B cell (primary cell): ENCODE measurements at places on chromosomes 5 and 9. TPM values are rescaled to one million over a fixed set of nuclear protein-coding genes. Genes with fewer than 3 reads are reported as not detected.

Gene SLC6A7
- total RNA-seq, result not detected in 2 replicates

Gene ANKRD34B
- not detected in 2 replicates for total RNA-seq

Gene ANKRD31
- 0.10 TPM in 2 replicates for total RNA-seq

Gene TAF11L12
- total RNA-seq, result not detected in 2 replicates

Gene RNF183
- 0.39 TPM in 1 of 2 replicates, not detected in the other for total RNA-seq

Gene GLT6D1
- total RNA-seq, result 0.19 TPM in 1 of 2 replicates, not detected in the other

Gene PLGRKT
- 11.0 and 12.3 TPM in 2 replicates for total RNA-seq

Gene DBH
- not detected in 2 replicates for total RNA-seq

Gene TAF1L
- total RNA-seq, result not detected in 2 replicates

Gene OR2Y1
- total RNA-seq, result not detected in 2 replicates

Gene NPR3
- total RNA-seq, result not detected in 2 replicates

- DNase-seq, result peak; percentile 18
- H3K27ac ChIP-seq, result no peak overlapping the region
- H3K36me3 ChIP-seq, result no peaks in the 10 kb centered on the region
- peaks cover 21% of the 10 kb centered on the region for H3K4me1 ChIP-seq
These were observed 60.6 kb downstream of the TMEM174 start for GRCh38 chr5:73233461-73234203.

GRCh38 chr5:8188874-8189565 lies 320.1 kb downstream of the MTRR start:
- H3K36me3 ChIP-seq, result no peaks in the 10 kb centered on the region
- H3K27me3 ChIP-seq, result no peaks in the 10 kb centered on the region
- H3K4me3 ChIP-seq, result no peak overlapping the region
- H3K27ac ChIP-seq, result no peak overlapping the region

DNA sequence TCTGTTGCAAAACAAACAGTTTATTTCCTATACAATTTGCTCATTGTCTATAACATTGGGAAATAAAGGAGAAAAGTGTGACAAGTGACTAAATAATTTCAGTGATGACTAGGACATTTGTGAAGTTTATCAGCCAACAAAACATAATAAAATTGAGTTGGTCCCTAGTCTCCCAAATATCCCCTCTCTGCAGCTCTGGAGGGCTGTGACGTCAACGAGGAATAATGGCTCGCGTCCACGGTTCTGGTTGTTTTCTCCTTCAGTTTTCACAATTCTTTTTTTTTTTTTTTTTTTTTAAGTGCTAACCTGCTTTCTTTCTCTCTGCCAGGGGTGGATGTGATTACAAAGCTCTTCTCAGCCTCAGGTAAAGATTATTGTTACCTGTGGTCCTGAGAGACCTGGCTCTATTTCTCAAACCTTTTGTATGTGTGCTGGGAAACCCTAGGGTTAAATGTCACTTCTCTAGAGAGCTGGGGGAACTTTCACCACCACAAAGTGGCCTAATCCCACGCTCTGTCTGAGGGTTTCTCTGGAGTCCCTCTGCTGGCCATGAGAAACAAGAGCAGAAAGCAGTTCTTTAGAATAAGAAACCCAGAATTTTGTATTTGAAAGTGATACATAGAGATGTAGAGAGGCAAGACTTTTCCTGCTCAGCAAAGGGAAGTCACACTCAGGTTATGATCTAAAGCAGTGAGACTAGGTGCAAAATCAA lies 36.2 kb upstream of the ANKRD55 start:
- H3K4me3 ChIP-seq, result no peak overlapping the region
- peak overlapping the region; percentile 63 for H3K27ac ChIP-seq
- DNase-seq, result peak; percentile 56
- peaks cover 23% of the 10 kb centered on the region for H3K4me1 ChIP-seq
- H3K36me3 ChIP-seq, result no peaks in the 10 kb centered on the region
- H3K27me3 ChIP-seq, result no peaks in the 10 kb centered on the region

- H3K27ac ChIP-seq, result no peak overlapping the region
- H3K27me3 ChIP-seq, result no peaks in the 10 kb centered on the region
- peaks cover 1% of the 10 kb centered on the region for H3K4me1 ChIP-seq
- DNase-seq, result no peak
- H3K36me3 ChIP-seq, result no peaks in the 10 kb centered on the region
- H3K4me3 ChIP-seq, result no peak overlapping the region
These were observed 171.0 kb downstream of the DEPDC1B start for GRCh38 chr5:60529001-60529400.

- no peaks in the 10 kb centered on the region for H3K27me3 ChIP-seq
- no peaks in the 10 kb centered on the region for H3K36me3 ChIP-seq
- no peaks in the 10 kb centered on the region for H3K4me1 ChIP-seq
- H3K27ac ChIP-seq, result no peak overlapping the region
- DNase-seq, result peak; percentile 50
These were observed 181.5 kb upstream of the RAI14 start for GRCh38 chr5:34474573-34475021.

- peak overlapping the region; percentile 39 for H3K4me3 ChIP-seq
- DNase-seq, result peak; percentile 13
- H3K27me3 ChIP-seq, result peaks cover 37% of the 10 kb centered on the region
- no peaks in the 10 kb centered on the region for H3K36me3 ChIP-seq
These were observed 1.4 kb upstream of the GABRB2 start for GRCh38 chr5:161547738-161548486.

DNA sequence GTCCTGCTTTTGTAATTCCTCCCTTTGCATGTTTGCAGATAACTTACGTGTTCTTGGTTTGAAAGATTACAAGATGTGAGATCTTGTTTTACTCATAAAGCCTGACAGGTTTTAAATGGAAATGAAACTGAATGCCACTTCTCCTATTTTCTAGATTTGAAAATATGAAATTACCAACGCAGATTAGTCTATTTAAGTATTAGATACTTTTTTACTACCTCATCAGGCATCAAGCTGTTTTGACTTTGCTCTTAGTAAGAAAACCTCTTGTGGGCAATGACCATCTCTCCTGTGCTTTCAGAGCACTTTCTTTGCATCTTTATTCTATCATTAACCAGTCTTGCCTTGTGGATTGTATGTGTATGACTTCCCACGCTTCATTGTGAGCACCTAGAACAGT lies 3.5 kb downstream of the DMXL1 start:
- DNase-seq, result peak; percentile 55
- H3K4me3 ChIP-seq, result peak overlapping the region; percentile 91
- no peaks in the 10 kb centered on the region for H3K36me3 ChIP-seq
- H3K27ac ChIP-seq, result peak overlapping the region; percentile 75

DNA sequence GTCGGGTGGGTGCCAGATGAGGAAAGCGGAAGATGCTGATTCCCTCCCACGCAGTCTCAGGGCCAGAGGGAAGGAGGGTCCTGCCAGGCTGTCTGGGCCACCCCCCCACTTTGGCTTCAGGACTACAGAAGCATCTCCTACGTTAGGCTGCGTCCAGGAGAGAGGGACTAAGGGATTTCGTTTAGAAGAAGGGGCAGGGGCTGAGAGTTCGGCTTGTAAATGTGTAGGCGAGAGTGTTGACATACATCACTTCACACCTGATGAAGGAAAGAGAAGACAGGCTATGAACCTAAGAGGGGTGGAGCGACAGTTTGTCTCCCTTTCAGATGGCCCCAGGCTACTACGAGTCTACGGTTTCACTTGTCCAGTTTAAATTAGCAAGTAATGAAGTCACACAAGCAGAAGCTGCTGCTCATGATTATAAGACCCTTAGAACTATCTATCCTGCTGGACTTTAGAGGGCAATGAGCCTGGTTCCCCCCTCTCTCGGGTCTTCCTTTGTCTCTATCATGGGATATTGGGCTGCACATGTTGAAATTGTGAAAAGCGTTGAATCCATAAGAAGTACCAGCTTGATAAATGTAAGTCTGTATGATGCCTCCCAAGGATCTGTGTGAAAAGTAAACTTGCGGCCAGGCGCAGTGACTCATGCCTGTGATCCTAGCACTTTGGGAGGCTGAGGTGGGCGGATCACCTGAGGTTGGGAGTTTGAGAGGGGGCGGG lies 193.0 kb downstream of the AOPEP start:
- no peaks in the 10 kb centered on the region for H3K27me3 ChIP-seq
- DNase-seq, result no peak
- no peak overlapping the region for H3K27ac ChIP-seq
- H3K36me3 ChIP-seq, result no peaks in the 10 kb centered on the region
- H3K4me1 ChIP-seq, result no peaks in the 10 kb centered on the region
- no peak overlapping the region for H3K4me3 ChIP-seq

DNA sequence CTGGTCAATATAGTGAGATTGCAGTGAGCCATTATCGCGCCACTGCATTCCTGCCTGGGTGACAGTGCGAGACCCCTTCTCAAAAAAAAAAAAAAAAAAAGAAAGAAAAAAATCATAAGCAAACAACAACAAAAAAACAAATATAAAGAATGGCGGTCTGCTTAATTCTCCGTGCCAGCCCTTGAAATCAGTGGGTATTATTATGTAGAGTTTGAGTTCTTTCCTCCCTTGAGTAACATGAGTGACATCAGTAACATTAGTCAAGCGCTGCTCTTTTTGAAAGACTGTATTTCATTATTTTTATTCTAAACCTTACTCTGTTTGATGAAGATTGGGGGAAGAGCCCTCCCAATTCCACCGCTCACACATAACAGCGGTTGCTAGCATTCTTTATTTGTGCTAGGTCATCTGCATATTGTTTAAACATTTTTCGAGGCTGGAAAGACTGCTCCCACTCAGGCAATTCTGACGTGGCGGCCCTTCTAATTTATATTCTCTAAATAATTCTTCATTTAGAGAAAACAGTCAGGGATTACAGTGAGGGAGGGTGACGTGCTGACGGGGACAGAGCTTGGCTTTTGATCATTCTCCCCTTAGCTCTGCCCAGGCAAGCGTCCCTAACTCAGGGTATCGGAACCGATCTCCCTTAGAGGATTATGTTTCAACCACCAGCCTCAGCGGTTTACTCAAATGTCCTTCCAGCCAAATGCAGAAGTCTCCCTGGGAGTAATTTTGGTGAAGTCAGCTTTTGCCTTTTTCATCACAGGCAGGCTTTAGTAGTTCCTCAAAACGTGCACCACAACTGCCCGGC lies 860 bp upstream of the MARCHF6 start:
- no peak for DNase-seq
- H3K4me3 ChIP-seq, result peak overlapping the region; percentile 81
- peaks cover 24% of the 10 kb centered on the region for H3K4me1 ChIP-seq
- H3K27ac ChIP-seq, result peak overlapping the region; percentile 97

- no peak overlapping the region for H3K27ac ChIP-seq
- no peaks in the 10 kb centered on the region for H3K27me3 ChIP-seq
- H3K36me3 ChIP-seq, result peaks cover 12% of the 10 kb centered on the region
- no peak for DNase-seq
- no peak overlapping the region for H3K4me3 ChIP-seq
- peaks cover 3% of the 10 kb centered on the region for H3K4me1 ChIP-seq
These were observed 2.1 kb upstream of the TPM2 start for GRCh38 chr9:35691757-35692301.

GRCh38 chr9:115444959-115445358 lies 327.0 kb upstream of the TNC start:
- H3K4me1 ChIP-seq, result no peaks in the 10 kb centered on the region
- no peaks in the 10 kb centered on the region for H3K27me3 ChIP-seq
- no peak for DNase-seq
- no peak overlapping the region for H3K27ac ChIP-seq

DNA sequence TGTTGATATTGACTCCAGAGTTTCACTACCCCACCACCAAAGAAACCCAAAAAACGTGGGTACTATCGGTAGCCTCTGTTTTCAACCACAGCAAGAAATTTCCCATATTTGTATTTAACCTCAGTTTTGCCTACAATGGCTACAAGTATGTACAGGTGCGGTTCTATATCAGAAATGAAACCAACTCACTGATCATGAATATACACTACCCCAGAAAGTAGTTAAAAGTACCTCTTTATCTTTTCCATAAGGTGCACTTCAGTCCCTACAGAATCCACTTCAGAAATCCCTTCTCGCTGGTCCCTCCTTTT lies 140.6 kb upstream of the SLC12A2 start:
- H3K4me1 ChIP-seq, result no peaks in the 10 kb centered on the region
- no peak for DNase-seq
- H3K4me3 ChIP-seq, result no peak overlapping the region
- H3K36me3 ChIP-seq, result no peaks in the 10 kb centered on the region
- no peaks in the 10 kb centered on the region for H3K27me3 ChIP-seq

DNA sequence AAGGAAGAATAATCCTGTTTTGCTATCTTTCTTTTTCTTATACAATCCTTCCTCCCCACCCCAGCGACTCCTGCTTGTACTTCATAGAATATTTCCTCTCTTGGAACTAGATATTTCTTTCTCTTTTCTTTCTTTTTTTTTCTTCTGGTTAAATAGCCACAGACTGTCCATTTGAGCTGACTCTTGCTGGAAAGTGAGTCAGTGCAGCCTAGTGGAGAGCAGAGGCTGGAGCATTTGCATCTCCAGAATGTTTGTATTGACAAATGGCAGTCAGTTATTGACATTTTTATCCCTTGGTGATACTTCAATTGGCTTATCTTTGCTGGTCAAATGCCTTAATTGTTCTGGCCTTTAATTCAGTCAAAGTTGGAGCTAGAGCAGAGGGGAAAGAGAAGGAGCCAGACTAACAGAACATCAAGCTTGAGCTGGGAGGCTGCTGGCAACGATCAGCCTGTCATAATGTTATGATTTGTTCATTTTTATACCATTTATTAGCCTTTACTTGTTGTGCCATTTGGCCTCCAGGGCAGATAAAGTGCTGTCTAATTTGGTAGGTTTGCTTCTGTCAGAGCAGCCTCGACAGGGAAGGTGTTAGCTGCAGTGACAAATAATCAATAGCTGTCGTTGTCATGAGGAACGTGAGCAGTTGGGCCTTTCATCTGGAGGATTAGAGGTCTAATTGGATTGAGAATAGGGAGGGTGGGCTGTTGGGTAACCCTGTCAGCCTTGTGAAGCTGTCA lies 69.0 kb downstream of the INVS start:
- no peaks in the 10 kb centered on the region for H3K36me3 ChIP-seq
- no peaks in the 10 kb centered on the region for H3K4me1 ChIP-seq
- H3K27ac ChIP-seq, result no peak overlapping the region
- no peak overlapping the region for H3K4me3 ChIP-seq
- H3K27me3 ChIP-seq, result no peaks in the 10 kb centered on the region
- DNase-seq, result no peak

DNA sequence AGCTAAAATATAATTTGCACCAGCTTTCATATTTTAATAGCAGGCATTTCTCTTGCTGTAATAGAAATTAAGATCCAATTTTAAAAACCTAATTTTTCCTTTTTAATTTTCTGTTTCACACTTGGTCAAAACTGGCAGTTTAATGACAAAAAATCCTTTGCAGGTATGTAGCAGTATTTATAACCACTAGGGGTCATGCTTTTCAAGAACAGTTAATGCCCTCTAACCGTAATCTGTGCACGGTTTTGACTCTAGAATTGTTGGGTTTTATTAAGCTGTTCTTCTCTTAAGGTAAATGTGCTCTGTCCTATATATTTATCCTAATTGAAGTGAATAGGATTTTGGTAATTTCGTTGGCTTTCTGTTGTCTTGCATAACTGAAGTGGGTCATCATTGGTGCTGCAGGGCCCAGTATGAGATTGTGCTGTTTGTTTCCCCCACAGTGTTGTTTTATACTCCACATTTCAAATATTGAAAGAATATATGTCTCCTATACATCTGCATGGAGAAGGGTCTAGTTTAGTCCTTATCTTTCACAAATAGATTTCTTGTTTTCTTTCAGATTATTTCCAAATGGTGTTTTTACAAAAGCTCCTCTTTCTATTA lies 107.4 kb downstream of the SCAMP1 start:
- DNase-seq, result peak; percentile 47
- H3K36me3 ChIP-seq, result peaks cover 15% of the 10 kb centered on the region
- H3K4me3 ChIP-seq, result no peak overlapping the region
- no peaks in the 10 kb centered on the region for H3K4me1 ChIP-seq

GRCh38 chr5:94761055-94761454 lies 142.6 kb downstream of the SLF1 start:
- no peaks in the 10 kb centered on the region for H3K36me3 ChIP-seq
- no peak overlapping the region for H3K4me3 ChIP-seq
- no peak for DNase-seq
- H3K27me3 ChIP-seq, result no peaks in the 10 kb centered on the region

GRCh38 chr9:133981958-133982681 lies 10.0 kb downstream of the VAV2 start:
- no peak for DNase-seq
- H3K36me3 ChIP-seq, result peaks cover 9% of the 10 kb centered on the region
- peaks cover 40% of the 10 kb centered on the region for H3K4me1 ChIP-seq
- no peaks in the 10 kb centered on the region for H3K27me3 ChIP-seq
